ENCODE measurements at places on chromosomes 13 and 19.
A peak's percentile ranks its signal among the peaks of the same experiment; 100 is the strongest.

- no peak for DNase-seq
These were observed 483.6 kb downstream of the PCDH20 start for GRCh38 chr13:60931858-60932546.

GRCh38 chr13:25806264-25806974 is 245.4 kb downstream of the SHISA2 start:
- DNase-seq, result no peak

DNA sequence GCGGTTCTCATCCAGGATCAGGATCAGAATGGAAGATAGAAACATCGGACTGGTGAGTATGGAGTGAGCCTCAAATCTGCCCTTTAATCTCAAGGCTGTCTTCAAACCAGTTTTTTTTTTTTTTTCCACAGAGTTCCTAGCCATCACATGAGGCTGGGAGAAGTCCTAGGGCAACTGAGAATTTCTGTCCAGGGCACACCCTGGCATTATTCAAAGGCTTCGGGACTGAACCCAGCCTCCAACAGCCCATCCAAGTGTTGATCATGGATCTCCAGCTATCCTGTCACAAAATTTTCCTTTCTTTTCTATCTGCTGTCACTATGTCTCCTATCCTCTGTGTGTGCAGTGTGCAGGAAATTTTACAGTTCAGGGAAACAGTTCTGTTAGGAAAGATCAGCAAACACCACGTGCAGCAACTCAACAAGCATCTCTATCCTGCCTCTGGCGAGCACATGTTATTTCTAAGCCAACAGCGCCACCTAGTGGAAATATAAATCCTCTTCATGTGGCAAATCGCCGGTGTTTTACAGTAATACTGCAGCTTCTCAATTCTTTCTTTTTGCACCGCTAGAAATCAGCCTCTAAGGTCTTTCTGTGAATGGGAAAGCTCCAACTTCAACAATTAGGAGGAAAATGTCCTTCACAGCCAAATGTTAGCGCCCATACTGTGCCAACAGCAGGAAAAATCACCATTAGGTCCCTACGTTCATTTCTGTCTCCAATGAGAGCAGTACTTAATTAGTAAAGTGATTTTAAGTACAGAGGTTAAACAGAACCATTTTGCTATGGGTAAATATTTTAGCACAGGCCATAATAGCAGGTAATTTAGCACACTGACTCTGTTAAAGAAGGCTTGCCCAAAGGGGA is 21.4 kb upstream of the ZNF181 start:
- peak; percentile 46 for DNase-seq

DNA sequence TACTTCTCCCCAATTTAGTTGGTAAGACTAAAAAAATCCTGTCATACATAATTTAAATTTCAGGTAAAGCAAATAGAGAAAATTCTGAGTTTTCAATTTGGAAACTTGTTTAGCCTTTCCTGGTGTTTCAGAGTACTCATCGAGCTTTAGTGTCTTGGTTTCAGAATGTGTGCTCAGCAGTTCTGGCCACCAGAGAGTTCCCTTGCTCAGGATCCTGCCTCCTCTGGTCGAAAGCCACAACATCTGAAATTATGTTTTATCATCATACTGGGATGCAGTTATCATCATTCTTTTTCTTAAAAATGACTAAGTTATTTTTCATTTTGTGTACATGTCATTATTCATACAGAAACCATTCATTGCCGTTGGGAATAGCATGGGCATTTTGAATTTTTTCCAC is 263.2 kb upstream of the SPRY2 start:
- DNase-seq, result no peak

- no peak for DNase-seq
These were observed 24.1 kb upstream of the PTPRS start for GRCh38 chr19:5364674-5365073.

- DNase-seq, result no peak
These were observed 49.4 kb upstream of the RNF113B start for GRCh38 chr13:98226496-98226895.

GRCh38 chr19:47444388-47444821 is 25.1 kb upstream of the MEIS3 start:
- DNase-seq, result peak; percentile 22

- DNase-seq, result no peak
These were observed 110.8 kb downstream of the DLEU7 start for GRCh38 chr13:50732712-50733111.

GRCh38 chr13:97228850-97229521 is 6.9 kb downstream of the MBNL2 start:
- no peak for DNase-seq

DNA sequence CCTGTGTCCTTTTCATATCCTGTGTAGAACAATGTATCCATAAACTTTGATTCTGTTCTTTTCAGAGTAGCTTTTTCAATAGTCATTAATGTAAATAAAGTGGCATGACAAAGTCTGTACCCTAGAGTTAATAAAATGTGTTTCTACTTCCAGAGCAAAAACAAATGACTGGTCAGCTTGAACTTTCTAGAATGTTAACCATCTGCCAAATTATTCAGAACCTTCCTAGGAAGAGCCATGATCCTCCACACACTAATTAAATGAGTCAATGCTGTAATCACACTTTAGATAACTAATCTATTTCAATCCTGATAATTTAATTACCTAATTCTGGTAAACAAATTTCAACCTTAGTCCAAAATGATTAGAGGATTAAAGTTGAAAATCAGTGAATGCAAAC is 73.2 kb downstream of the DIAPH3 start:
- DNase-seq, result no peak

DNA sequence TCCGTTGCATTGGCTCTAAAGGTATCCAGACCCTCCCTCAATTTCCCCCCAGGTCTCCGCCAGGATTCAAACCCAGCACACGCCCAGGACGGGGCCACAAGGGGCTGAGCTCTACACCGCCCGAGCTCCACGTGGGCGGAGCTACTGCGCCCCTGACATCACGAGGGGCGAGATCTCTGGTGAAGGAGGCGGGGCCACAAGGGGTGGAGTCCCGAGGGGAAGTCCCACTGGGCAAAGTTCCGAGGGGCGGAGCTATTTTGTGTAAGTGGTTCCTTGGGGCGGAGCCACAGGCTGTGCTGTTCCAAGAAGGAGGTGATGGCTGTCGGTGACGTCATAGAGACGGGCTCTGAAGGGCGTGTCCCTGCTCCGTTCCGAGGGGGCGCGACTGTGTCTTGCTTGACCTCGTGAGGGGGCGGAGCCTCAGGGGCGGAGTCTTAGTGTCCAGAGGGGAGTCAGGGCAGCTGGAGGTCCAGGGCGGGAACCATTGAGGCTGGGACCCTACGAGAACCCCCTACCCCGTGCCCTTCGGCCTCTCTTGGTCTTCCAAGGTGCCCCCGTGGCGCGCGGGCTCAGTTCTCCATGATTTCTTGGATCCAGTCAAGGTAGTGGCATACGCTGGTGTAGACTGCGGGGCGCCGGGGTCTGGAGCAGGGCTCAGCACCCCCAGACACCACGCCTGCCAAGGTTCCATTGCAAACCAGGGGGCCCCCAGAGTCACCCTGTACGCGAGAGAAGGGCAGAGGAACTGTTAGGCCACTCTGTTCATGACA is 1.3 kb upstream of the KLK8 start:
- DNase-seq, result peak; percentile 44

DNA sequence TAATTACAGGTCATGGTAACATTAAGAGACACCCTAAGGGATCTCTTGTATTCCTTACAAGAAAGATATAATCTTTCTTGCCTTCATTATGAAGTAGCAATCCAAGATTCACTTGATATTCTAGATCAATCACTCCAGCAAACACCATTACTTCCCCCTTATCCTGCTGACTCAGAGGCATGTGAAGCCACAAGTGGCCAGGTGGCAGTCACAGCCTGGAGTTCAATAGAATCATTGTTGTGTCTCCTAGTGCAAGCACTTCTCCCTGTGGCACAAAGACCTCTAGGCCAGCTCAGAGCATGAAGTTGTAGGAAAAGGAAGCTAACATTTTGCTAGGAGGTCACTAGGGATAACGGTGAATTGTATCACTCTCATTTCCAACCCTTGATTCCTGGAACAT is 864.3 kb upstream of the ATXN8OS start:
- no peak for DNase-seq

- DNase-seq, result no peak
These were observed 361.6 kb downstream of the DLEU7 start for GRCh38 chr13:50481936-50482335.

GRCh38 chr19:686589-687297 is 8.5 kb downstream of the PRSS57 start:
- no peak for DNase-seq

GRCh38 chr19:48878196-48879024 is 6.2 kb downstream of the PPP1R15A start:
- no peak for DNase-seq

- DNase-seq, result no peak
These were observed 3.7 kb downstream of the CEACAM16 start for GRCh38 chr19:44702551-44703176.

- no peak for DNase-seq
These were observed 10.3 kb downstream of the SH3GL1 start for GRCh38 chr19:4390017-4390566.

DNA sequence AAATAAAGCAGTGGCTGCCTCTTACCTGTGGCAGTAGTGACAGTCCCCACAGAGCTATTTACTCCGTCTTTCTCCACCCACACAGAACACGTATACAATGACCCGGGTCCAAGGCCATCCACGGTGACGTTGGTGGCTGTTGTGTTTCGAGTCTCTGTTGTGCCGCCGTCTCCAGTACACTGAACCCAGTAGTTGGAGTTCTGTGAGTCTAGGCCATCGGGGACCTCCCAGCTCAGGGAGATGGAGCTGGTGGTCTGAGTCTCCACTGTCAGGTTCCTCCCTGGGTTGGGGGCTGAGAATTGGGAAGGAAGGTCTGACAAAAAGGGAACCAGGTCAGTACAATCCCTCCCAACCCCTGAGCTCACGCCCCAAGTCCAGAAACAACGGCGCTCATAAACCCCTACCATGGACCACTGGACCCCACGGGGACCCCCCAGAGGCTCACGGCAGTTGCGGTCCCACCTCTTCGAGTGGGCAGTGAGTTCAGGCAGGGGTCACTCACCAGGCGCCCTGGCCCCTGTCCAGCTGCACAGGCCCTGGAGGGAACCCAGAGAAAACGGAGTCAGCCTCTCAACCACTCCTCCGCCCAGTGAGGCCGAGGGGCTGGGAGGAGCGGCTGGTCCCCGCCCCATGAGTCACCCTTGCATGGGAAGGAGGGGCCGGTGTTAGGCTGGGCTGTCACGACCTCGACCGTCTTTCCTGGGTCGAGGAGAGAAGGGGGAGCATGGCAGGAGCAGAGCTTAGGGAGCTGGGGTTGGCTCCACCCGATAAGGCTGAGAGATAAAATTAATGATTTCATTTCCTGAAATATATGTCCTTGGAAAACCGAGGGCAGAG is 2.4 kb downstream of the PTPRH start:
- DNase-seq, result peak; percentile 57

- DNase-seq, result no peak
These were observed 810.4 kb downstream of the DACH1 start for GRCh38 chr13:71056581-71056980.

DNA sequence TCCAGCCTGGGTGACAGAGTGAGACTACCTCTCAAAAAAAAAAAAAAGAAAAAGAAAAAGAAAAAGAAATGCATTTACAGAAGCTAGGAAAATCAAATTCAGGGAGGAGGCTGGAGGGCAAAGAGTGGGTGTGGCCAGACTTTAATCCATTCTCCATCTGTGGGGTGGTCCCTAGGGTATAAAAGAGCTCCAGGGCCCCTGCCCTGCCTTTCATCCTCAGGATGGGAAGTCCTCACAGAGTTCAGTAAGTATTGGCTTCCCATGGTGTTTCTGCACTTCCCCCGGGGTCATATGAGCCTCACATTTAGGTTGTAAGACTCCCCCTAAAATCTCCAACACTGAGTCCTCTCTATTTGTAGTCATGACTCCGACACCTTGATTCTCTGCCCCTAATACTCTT is 33.0 kb downstream of the DPRX start:
- DNase-seq, result no peak

DNA sequence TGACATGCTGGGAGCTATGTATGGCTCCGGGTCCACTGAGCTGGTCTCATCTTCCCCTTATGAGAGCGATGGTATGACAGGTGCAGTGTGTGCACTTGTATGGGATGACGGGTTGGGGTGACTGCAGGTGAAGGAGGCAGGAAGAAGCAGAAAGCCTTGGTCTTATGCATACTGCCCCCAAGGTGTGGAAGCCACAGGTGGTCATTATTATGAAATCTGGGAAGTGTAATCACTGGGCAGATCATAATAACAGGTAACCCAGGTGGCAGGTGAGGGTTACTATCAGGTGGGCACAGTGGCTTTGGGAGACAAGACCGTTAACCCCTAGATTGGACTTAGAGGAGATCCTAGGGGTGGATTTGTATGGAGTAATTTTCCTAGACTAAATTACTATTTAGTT is 118.0 kb downstream of the RFC3 start:
- DNase-seq, result no peak

- no peak for DNase-seq
These were observed 2.7 kb upstream of the C3 start for GRCh38 chr19:6723108-6723618.

Data from stimulated activated CD4-positive, alpha-beta T cell treated with anti-CD3 and anti-CD28 coated beads, Interleukin-1b, Interleukin-23, amount 100 ng/mL, for 48 hours (primary cell).